ENCODE measurements at places on chromosomes 13 and 19.

DNA sequence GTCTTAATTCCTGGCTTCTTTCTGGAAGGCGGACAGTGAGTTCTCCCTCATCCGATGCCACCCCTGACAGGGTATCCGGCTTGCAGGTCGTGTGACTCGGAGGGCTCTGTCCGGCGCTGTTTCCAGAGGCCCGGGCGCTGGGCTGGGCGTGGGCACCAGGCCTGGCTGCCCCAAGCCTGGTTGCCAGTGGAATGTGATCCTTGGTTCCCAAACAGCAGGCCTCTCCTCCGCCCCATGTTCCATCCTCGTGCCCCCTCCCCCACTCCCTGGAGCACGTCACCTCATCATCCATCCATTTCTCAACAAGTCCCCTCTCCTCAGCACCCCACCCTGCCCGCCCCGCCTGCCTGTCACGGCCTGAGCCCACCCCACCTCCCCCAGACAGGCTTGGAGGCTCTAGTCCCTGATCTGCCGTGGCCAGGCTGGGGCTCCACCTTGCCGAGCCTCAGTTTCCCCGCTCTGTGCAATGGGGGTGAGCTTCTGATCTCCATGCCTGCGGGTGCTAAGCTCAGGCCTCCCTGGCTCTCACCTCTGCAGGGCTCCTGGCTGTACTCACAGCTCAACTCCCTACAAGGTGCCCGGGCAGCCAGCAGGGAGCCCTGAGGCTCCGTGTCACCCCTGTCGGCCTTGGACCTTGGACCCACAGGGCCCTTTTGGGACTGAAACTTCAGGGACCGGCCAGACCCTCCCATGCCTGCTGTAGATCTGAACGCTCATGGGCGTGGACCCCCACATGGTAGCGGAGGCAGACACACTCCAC is 2.3 kb downstream of the TBXA2R start:
- DNase-seq = no peak

- no peak for DNase-seq
These were observed 6.6 kb upstream of the PRR19 start for GRCh38 chr19:42295342-42295741.

DNA sequence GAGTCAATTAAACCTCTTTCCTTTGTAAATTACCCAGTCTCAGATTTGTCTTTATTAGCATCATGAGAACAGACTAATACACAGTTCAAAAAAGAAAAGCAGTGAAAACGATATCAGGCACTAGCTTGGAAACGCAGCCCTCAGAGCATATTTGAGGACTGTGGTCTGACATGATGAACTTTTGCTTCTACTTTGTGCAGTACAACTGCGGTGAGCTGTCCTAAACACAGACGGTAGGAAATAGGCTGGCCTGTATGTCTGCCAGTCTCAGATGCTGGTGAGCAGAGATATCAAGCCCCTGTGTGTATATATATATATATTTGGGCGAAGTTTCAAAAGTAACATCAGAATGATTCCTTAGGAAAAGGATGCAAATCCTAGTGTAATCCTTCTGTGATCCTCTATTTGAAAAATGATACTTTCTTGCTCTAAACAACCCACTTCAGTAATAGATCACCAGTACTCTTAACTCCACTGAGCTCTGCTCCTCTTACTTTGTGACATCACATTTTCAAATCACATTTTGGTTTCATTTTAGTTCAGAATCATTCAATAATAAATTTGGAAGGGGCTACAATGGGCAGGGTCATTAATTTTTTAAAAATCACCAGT is 74.4 kb downstream of the TNFRSF19 start:
- DNase-seq = no peak

- DNase-seq = no peak
These were observed 24.8 kb upstream of the PLA2G4C start for GRCh38 chr19:48135411-48135810.

DNA sequence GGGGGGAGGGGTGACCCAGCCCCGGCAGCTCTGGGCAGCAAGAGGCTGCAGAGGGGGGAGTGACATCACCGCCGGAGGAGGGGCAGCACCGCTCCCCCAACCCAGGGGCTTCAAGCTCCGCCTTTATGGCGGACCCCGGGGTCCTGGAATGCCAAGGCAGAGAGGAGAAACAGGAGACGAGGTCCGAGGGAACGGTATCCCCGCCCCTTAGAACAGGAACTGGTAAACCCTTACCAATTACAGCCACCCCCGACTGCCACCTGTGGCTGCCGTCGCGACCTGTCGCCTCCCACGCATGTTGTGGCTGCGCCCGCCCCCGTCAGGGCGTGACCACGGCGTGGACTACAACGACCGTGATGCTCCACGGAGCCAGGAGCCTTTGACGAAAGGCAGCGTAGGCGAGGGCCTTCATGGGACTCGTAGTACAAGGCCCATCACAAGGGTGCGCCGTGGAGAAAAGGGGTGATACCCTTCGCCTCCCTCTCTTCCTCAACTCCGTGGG is 4.1 kb upstream of the KCNC3 start:
- DNase-seq = peak; percentile 91

DNA sequence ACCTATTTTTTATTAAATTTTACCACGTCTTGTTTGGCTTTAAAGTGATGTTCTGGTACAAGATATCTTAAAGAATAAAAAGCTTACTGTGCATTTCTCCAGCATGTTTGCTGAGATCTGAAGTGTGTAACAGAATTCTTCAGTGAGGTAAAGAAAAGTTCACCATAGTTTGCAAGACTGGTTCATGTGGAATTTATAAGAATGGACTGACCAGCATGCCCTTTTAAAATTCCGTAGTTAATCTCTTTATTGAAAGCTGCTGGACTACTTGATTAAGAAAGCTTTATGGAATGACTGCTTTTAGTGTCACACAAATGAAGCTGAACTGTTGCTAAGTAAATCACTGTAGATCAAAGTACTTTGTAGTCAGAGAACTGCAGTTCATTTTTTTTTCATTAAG is 119.2 kb downstream of the GPC6 start:
- no peak for DNase-seq

DNA sequence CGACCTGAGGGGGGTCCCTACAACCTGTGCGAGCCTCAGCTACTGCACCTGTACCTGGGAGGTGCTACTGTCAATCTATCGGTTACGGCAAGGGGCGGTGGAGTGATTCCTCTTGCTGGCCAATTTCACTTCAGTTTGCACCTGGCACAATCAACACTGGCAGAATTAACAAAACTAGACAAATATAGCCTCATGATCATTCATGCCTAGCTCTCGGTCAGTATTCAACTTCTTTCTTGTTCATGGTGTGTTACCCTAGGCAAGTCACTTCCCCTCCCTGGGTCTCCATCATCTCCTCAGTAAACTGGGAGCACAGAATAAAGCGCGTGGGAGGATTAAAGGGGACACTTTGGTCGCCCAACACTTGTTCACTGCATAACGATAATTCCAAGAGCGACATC is 618 bp downstream of the HAUS8 start:
- no peak for DNase-seq

- DNase-seq = no peak
These were observed 73.5 kb downstream of the CAB39L start for GRCh38 chr13:49370371-49370770.

DNA sequence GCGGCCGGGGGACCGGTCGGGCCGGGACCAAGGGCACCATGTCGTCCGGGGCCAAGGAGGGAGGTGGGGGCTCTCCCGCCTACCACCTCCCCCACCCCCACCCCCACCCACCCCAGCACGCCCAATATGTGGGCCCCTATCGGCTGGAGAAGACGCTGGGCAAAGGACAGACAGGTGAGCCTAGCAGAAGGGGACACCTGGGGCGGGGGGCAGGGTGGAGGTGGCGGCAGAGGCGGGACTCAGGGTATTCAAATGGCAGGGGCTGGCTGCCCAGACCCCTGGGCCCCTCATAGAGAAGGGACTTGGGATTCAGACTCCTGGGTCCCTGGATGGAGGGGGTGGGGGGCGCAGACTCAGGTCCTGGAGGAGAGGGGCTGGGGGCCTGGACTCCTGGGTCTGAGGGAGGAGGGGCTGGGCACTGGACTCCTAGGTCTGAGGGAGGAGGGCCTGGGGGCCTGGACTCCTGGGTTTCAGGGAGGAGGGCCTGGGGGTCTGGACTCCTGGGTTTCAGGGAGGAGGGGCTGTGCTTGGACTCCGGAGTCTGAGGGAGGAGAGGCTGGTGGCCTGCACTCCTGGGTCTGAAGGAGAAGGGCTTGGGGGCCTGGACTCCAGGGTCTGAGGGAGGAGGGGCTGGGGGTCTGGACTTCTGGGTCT is 735 bp downstream of the BRSK1 start:
- DNase-seq = no peak

DNA sequence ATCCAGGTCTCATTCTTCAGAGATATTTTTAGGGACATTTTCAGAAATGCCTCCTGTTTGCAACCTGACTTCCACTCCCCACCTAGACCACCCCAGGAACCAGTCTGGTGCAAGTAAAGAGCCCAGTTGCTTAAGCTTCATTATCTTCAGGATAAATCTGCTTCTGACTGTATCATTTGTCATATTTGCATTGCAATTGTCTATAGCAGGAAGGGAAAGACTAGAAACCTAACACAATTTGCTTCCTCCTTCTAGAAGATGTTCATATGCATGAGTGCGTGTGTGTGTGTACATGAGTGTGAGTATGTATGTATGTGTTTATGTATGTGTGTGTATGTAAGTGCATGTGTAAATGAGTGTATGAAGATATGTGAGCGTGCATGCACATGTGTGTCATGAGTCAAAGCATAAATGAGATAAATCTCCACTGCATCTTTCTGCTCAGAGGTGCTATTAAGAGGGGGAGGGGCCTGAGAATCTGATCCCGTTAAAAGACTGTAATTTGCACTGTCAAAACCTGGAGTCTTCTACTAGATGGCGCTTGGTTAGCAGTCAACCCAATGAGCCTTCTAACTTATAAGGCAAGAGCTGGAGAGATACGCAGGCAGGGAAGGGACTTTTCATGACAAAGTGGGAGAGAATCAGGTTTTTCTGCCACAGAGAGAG is 178.8 kb upstream of the KL start:
- DNase-seq = no peak

GRCh38 chr13:43297967-43298678 is 274.7 kb downstream of the DNAJC15 start:
- DNase-seq = no peak

GRCh38 chr13:103471896-103472295 is 405.7 kb upstream of the SLC10A2 start:
- no peak for DNase-seq

- peak; percentile 75 for DNase-seq
These were observed 693 bp upstream of the TMED1 start for GRCh38 chr19:10836479-10837330.

- no peak for DNase-seq
These were observed 150.2 kb downstream of the NDFIP2 start for GRCh38 chr13:79631051-79631659.

DNA sequence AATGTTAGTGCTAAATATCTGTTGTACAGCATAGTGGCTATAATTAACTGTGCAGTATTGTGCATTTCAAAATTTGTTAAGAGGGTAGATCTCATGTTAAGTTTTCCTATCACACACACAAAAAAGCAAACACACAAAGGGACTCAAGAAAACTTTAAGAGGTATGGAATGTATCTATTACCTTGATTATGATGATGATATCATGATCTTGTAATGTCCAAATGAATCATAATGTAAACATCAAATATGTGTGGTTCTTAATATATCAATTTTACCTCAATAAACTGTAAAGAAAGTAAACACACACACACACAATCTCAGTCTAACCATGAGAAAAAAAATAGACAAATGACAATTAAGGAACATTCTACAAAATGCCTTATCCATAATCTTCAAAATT is 934.6 kb downstream of the SLITRK1 start:
- DNase-seq = no peak

DNA sequence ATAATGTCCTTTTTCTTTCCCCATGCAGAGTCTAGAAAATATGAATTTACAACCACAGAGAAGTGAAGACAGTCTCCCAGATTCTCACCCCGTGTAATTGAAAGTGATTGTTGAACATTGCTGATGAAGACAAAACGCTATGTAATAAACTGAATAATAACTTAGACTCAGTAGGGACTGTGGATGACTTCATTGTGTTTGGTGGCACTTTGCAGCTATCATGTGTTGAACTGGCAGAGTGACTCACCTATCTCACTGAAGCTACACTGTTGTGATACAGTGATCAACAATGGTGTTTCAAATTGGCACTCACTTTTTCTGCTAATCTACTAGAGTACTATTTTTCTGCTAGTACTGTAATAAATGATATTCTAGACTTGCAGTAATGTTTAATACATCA is 261.3 kb downstream of the DACH1 start:
- DNase-seq = no peak

DNA sequence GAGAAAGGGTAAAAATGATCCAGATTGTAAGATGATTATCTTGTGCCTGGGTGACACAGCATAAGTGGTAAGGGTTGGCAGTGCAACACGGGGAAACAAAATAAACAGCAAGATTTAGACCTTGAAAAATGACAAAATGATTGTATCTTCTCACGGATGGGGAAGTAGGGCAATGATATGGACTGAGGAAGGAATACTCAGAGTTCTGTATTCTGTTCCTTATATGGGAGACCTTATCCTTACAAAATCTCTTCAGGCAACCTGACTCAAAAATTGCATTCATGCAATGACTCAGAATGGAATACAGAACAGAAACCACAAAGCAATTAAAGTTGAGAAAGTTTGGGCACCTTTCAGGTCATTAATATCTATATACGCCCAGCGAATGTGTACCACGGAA is 149.0 kb downstream of the HS6ST3 start:
- no peak for DNase-seq

- DNase-seq = no peak
These were observed 30.5 kb downstream of the ZNF146 start for GRCh38 chr19:36245210-36246005.

GRCh38 chr19:46615966-46616365 is 8.9 kb downstream of the PTGIR start:
- no peak for DNase-seq

GRCh38 chr13:50326811-50327210 is 311.6 kb downstream of the KCNRG start:
- DNase-seq = no peak

DNA sequence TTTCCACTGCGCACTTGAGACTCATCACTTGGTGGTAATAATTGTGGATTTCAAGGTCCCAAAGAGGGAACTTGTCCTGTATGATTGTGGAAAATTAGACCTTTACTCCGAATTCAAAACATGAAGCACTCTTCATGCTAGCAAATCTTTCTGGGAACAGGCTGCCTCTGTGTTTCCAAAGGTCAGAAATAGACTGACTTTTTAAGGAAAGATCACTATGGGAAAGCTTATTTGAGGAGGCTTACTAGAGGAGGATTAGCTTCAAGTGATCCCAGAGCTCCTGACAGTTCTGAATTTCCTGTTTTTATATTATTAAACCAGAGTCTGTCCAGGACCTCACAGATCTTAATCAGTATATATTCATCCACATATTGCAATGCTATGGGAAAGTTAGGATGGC is 5.5 kb downstream of the WDFY2 start:
- DNase-seq = no peak

DNA sequence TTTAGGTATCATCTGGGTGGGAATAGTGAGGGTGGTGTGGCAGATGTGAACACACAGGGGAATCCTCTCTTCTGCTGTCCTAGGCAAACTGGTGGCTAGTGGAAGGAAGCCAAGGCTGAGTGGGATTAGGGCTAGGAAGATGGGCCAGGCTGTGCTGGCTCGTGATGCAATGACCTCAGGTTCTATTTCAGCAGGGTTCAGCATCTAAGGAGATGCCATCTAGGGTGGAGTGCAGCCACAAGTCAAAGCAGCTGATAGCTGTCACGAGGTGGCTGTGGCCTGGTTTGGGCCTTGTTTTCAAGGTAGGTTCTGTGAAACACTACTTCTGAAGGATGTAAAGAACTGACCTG is 21.6 kb downstream of the ARL11 start:
- no peak for DNase-seq

- DNase-seq = no peak
These were observed 66.9 kb upstream of the CLDN10 start for GRCh38 chr13:95485518-95486144.

Data from stimulated activated CD4-positive, alpha-beta T cell treated with anti-CD3 and anti-CD28 coated beads, Interleukin-12 subunit alpha, Interleukin-12 subunit beta, amount 100 ng/mL, for 4 hours (primary cell).